ENCODE measurements at places on chromosomes 6 and 20.
A peak's percentile ranks its signal among the peaks of the same experiment; 100 is the strongest.

DNA sequence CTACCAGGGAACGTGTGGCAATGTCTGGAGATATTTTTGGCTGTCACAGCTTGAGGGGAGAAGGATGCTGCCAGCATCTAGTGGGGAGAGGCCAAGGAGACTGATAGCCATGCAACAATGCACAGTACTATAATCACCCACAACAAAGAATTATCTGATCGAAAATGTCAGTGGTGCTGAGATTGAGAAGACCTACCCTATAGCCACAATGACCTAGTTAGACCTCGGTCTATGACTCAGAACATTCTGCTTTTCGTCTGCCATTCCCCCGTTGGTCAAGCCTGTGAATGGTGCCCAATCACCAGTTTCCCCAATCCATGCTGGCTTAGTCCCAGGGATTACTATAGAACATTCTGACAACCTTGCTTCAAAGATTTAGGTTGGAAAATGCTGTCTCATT is 93.5 kb downstream of the TMEM200A start:
- no peaks in the 10 kb centered on the region for H3K4me1 ChIP-seq
- H3K27me3 ChIP-seq, result no peaks in the 10 kb centered on the region
- H3K36me3 ChIP-seq, result no peaks in the 10 kb centered on the region
- H3K27ac ChIP-seq, result no peak overlapping the region
- no peak overlapping the region for H3K4me3 ChIP-seq
- no peak for DNase-seq

- H3K4me1 ChIP-seq, result peaks cover 10% of the 10 kb centered on the region
- peak; percentile 87 for DNase-seq
- H3K4me3 ChIP-seq, result no peak overlapping the region
- no peak overlapping the region for H3K27ac ChIP-seq
These were observed 2.9 kb downstream of the RXRB start for GRCh38 chr6:33197431-33198048.

DNA sequence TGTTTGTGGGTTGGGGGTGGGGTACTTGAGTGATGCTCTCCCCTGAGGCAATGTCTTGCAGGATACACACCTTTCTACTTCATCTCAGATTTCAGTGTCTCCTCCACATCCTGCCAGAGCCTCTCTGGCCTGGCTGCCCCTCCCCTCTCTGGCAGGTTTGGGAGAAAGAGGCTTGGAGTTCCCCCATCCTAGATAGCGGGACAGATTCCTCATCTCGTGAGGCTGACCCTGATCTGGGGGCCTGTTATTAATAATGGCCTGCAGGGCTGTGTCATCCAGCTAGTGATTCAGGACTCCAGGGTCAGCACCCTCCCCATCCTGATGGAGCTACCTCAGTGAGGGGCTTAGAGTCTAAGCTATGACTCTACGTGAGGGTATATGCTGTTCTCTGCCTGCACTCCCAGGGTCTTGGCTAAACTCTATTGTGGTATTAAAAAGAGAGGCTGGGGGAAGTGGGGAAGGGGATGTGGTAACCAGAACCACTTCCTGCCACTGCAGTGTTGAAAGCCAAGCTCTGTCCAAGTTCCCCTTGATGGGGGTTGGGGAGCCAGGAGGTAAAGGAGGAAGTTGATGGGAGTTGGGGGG is 3.7 kb upstream of the MMP9 start:
- H3K4me3 ChIP-seq, result no peak overlapping the region
- H3K27ac ChIP-seq, result peak overlapping the region; percentile 91
- no peaks in the 10 kb centered on the region for H3K27me3 ChIP-seq
- peaks cover 27% of the 10 kb centered on the region for H3K4me1 ChIP-seq
- H3K36me3 ChIP-seq, result no peaks in the 10 kb centered on the region
- DNase-seq, result peak; percentile 98

DNA sequence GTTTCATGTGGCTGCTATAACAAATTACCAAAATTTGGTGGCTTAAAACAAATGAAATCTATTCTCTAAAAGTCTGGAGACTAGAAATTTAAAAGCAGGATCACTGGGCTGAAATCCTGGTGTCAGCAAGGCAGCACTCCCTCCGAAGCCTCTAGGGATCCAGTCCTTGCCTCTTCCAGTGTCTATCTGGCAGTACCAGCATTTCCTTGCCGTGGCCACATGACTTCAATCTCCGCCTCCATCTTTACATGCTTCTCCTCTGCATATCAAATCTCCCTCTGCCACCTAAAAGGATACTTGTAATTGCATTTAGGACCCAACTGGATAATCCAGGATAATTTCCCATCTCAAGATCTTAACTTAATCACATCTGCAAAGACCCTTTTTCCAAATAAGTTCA is 30.2 kb downstream of the ARHGAP18 start:
- DNase-seq, result peak; percentile 27
- no peak overlapping the region for H3K27ac ChIP-seq
- no peaks in the 10 kb centered on the region for H3K36me3 ChIP-seq
- H3K27me3 ChIP-seq, result no peaks in the 10 kb centered on the region
- H3K4me3 ChIP-seq, result no peak overlapping the region

- no peak for DNase-seq
- no peak overlapping the region for H3K27ac ChIP-seq
- no peaks in the 10 kb centered on the region for H3K4me1 ChIP-seq
- no peaks in the 10 kb centered on the region for H3K27me3 ChIP-seq
- H3K4me3 ChIP-seq, result no peak overlapping the region
- peaks cover 2% of the 10 kb centered on the region for H3K36me3 ChIP-seq
These were observed 53.2 kb downstream of the IGF2R start for GRCh38 chr6:160022101-160022500.

DNA sequence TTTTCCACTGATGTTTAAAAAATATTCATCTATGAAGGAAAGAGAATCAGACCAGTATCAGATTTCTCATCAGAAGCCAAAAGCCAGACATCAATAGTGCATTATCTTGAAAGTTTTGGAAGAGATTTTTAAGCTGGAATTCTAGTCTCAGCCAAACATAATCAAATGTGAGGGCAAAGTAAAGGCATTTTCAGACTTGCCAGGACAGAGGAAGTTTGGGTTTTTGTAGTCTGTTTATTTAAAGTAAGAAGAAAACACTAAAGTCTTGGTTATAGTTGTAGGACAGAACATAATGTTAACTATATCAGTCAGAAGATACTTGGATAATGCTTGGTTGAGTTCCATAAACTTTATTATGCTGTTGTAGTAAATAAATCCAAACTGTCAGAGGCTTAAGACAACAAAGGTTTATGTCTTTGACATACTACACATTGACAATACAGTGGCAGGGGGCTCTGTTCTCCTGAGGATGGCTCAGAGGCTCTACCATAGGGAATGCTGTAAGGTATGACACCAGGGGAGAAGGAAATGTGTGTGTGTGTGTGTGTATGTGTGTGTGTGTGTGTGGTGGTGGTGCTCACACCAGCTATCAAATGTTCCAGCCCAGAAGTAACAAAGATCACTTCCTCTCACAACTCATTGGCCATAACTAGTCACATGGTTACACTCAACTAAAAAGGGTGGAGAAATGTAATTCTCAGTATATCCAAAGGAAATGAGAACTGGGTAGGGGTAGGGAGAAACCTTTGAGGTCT is 26.7 kb upstream of the YWHAB start:
- H3K27me3 ChIP-seq, result no peaks in the 10 kb centered on the region
- H3K36me3 ChIP-seq, result no peaks in the 10 kb centered on the region
- DNase-seq, result peak; percentile 65
- no peaks in the 10 kb centered on the region for H3K4me1 ChIP-seq
- no peak overlapping the region for H3K27ac ChIP-seq

- peaks cover 23% of the 10 kb centered on the region for H3K27me3 ChIP-seq
- H3K27ac ChIP-seq, result no peak overlapping the region
- peak; percentile 37 for DNase-seq
- H3K4me1 ChIP-seq, result peaks cover 7% of the 10 kb centered on the region
- H3K4me3 ChIP-seq, result no peak overlapping the region
These were observed 4.8 kb downstream of the BMP7 start for GRCh38 chr20:57261457-57262251.

DNA sequence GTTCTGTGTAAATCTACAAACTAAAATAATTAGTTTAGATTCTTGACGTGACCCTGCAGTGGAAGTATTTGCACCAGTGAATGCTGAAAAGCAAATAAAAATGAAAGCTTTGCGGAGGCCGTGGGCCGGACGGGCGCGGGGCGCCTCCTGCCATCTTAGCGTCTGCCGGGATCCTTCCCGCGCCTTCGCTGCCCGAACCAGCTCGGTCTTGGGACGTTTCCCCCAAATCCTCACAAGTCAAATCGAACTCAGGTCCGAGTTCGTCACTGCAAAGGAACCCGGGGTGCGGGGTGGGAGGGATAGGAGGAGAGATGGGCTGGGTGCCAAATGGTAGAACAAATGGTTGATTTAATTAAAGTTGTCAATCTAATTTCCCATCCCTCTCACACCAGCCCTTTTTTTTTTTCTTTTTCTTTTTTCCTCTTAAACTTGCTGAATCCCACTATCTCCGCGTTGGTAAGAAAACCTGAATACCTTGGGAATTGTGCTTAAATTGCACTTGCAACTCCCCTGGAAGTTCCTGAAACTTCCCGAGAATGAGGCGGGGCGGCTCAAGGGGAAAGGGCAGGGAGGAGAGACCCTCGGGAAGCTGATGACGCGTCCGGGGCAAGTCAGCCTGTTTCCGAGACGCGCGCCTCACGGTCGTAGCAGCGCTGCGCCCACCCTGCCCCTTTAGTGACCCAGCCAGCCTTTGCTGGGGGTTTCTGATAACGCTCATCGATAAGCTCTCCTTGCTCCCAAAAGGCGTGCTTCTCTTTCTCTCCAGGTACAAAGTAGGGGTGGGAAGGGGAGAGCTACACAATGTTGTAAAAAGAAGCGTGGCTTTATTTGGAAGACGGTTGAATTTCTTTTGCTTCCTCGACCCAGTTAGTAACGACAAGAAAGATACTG is 1.8 kb downstream of the GJA1 start:
- peak; percentile 88 for DNase-seq
- H3K4me1 ChIP-seq, result peaks cover 7% of the 10 kb centered on the region
- H3K4me3 ChIP-seq, result peak overlapping the region; percentile 94
- peaks cover 3% of the 10 kb centered on the region for H3K36me3 ChIP-seq
- no peaks in the 10 kb centered on the region for H3K27me3 ChIP-seq
